Activated naive CD4-positive, alpha-beta T cell treated with anti-CD3 and anti-CD28 coated beads for 36 hours (primary cell): ENCODE measurements at places on chromosomes 4 and X. TPM values are rescaled to one million over a fixed set of nuclear protein-coding genes. Genes with fewer than 3 reads are reported as not detected.

The BEX5 gene
- total RNA-seq: 7.2 TPM

The KLHL13 gene
- 1.3 TPM for total RNA-seq

The ZCCHC4 gene
- total RNA-seq: 10.5 TPM

The CCKAR gene
- total RNA-seq: not detected

The RHOXF2 gene
- total RNA-seq: not detected

The HTR2C gene
- total RNA-seq: not detected

The HSFX1 gene
- 0.27 TPM for total RNA-seq

The PPP4R3C gene
- total RNA-seq: not detected

The KIAA1210 gene
- total RNA-seq: not detected

The MFAP3L gene
- 0.72 TPM for total RNA-seq

The PHKA1 gene
- 5.8 TPM for total RNA-seq

The CNGA1 gene
- total RNA-seq: 0.94 TPM

The KCNE5 gene
- total RNA-seq: 0.15 TPM

The MTMR8 gene
- total RNA-seq: 6.4 TPM

The HTRA3 gene
- total RNA-seq: not detected

The PLAC8 gene
- total RNA-seq: 62.0 TPM

The TMPRSS11A gene
- total RNA-seq: not detected

The ARR3 gene
- not detected for total RNA-seq

The CT83 gene
- not detected for total RNA-seq

The FSTL5 gene
- not detected for total RNA-seq

The RHOH gene
- 92.7 TPM for total RNA-seq

The SULT1B1 gene
- 4.3 TPM for total RNA-seq

The DGKQ gene
- 11.1 TPM for total RNA-seq

The POLN gene
- total RNA-seq: 0.91 TPM

The USP17L17 gene
- not detected for total RNA-seq

The GASK1B gene
- not detected for total RNA-seq

The PASD1 gene
- total RNA-seq: not detected

The PTPN13 gene
- not detected for total RNA-seq

The ZFP92 gene
- total RNA-seq: 0.59 TPM

The MAGEB10 gene
- total RNA-seq: not detected

The PDZD4 gene
- total RNA-seq: 0.83 TPM

The BBS12 gene
- 1.7 TPM for total RNA-seq

The NRK gene
- total RNA-seq: not detected

The FAM199X gene
- 6.0 TPM for total RNA-seq

The TRIML2 gene
- not detected for total RNA-seq

The EVC2 gene
- not detected for total RNA-seq

The DMRTC1B gene
- not detected for total RNA-seq

The USP51 gene
- total RNA-seq: 1.0 TPM

The CTAG1A gene
- total RNA-seq: not detected

The TBC1D19 gene
- total RNA-seq: 4.1 TPM

The MAGED1 gene
- total RNA-seq: 34.6 TPM

The TMEM35A gene
- total RNA-seq: not detected

The TMSB15C gene
- 2.1 TPM for total RNA-seq

The XK gene
- total RNA-seq: not detected

The TSPAN7 gene
- total RNA-seq: 1.9 TPM

The ADH1A gene
- total RNA-seq: not detected

The DCK gene
- 32.1 TPM for total RNA-seq

The ERVMER34-1 gene
- 0.14 TPM for total RNA-seq

The GABRG1 gene
- total RNA-seq: not detected

The PSAPL1 gene
- total RNA-seq: not detected

The CYLC1 gene
- not detected for total RNA-seq
